ENCODE measurements at places on chromosomes 2 and 18.

DNA sequence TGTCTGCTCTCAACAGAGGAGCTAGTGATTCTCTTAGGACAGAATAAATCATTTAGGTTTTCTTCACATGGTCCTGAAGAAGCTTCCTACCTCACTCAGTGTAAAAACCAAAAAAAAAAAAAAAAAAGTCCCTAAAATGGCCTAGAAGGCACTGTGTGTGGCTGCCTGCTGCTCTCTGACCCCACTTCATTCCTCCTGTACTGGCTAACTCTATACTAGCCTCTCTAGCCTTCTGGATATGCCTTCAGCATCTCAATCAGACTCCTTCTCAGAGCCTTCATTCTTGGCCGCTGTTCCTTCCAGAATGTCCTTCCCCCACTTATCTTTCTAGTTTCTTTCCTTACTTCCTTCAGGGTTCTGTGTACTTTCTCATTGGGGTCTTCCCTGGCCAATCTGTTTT, 82.1 kb downstream of the CERS6 start:
- DNase-seq, result no peak

- DNase-seq, result no peak
Measured at GRCh38 chr2:186135686-186136085, 350.4 kb upstream of the ZC3H15 start.

GRCh38 chr18:52140986-52141385, 199.0 kb upstream of the DCC start:
- DNase-seq, result no peak

DNA sequence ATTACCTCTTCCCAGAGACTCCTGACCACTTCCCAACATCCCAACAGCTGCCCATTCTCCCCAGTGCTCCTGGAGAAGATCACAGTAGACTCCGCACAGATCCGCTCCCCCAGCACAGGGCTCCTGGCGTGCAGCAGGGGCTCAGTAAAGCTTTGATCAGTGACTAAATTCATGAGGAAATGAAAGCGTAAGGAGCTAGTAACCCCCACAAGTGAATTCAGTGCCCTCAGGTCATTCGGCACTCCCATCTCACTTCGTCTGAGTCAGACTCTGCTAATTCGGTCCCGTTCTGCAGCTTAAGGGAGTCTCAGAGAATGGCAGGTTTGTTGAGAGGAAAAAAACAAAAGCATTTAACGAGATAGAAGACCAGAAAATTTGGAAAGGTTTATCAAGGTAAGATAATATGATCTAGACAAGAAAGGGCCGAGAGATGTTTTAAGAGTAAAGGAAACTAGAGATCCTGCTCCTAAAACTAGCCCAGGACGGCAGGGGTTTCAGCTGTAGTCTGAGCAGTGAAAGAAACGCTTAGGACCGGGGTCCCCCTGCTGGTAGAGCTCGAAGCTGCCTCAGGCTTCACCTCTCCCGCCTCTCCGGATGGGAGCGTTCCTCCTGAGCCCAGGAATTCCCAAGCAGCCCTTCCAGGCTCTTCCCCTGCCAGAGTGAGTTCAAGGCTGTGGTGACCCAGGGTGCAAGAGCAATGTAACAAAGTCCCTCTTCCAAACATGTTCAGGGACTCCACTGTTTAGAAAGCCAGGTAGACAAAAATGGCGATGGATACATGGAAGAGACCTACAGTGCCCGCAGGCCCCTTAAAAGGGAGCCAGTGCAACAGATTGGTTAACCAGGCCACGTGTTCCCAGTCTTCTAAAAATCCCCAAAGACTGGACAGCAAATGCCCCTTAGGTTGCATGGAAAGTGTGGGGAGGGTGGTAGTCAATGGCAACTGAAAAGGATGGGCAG, 127.3 kb downstream of the DNER start:
- DNase-seq, result no peak

DNA sequence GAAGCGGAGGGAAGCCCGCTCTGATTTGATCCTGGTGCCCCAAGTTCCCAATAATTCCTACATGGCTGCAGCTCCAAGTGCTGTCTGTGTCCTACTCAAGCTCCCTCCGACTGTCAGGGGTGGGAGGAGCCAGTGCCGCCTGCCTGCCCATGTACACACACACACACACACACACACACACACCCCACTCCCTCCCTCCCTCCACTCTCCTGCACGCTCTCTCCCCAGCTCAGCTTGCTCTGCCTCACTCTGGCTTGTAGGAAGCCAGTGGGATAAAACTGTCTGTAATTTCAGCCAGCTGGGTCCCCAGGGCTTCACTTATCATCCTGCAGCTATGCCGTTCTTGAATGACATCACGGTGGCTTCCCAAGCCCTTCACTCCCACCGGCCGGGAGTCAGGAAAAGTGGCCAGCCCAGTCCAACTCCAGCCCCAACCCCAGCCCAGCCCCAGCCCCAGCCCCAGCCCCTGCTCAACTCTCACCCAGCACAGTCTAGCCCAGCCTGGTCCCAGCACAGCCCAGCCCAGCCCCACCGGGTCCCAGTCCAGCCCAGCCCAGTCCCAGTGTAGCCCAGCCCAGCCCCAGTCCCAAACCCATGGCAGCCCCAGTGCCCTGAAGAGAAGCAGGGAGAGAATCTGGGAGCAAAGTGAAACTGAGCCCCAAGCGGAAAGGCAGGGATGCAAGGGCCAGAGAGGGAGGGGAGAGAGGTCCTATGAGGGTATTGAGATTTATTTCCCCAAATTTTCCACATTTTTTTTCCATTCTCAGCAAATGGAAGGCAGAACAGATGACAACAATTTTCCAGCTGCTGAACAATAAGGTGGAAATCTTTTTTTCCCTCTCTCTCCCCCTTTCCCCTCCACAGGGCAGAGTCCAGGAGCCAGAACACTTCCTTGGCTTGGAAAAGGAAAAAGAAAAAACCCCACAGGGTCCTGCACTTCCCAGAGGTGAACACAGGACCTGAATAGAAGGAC, 144.0 kb downstream of the TNS1 start:
- no peak for DNase-seq

DNA sequence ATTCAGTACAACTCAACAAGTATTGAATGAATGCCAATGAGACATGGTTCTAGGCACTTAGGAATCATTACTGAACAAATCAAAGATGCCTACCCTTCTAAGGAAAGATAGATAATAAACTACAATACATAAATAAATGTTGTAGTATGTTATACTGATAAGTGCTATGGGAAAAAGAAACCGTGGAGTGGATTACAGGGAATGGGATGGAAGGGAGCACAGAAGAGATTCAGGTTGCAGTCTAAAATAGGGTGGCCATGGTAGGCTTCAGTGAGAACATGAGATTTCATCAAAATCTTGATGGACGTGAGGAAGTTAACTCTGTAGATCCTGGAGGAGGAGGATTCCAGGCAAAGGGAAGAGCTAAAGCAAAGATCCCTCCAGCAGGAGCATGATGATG, 17.9 kb upstream of the CREB1 start:
- DNase-seq, result no peak

- no peak for DNase-seq
Measured at GRCh38 chr2:97699765-97700444, 13.5 kb upstream of the ZAP70 start.

GRCh38 chr2:196195302-196195701, 23.9 kb upstream of the STK17B start:
- no peak for DNase-seq

- DNase-seq, result no peak
Measured at GRCh38 chr2:237723602-237724001, 75.0 kb upstream of the RBM44 start.

DNA sequence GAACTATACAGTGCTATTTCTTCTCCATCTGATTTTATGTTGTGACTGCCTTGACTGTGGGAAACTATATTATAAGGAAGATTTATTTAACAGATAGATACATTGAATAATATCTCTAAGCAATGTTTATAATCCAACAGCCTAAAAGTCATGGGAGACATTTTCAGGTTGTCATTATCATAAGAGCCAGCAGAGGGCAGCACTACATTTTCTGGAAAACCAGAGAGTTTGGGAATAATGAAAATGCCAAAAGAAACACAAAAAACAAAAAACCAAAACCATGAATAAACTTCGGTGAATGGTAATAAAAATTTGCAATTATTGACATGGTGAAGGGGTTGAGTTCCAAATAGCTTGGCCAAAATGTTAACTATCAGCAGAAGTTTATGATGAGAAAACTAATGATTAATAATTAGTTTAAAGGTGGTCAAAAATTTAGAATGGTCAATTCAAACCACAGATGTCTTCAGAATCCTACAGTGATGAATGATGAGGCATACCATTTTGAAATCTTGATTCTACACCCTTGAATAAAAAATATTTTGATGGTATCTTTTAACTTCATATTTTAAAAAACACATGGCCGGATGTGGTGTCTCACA, 4.7 kb downstream of the EEF1B2 start:
- DNase-seq, result no peak

- DNase-seq, result no peak
Measured at GRCh38 chr18:35512761-35513160, 15.0 kb upstream of the INO80C start.

GRCh38 chr2:10326707-10327594, 24.2 kb downstream of the HPCAL1 start:
- no peak for DNase-seq

DNA sequence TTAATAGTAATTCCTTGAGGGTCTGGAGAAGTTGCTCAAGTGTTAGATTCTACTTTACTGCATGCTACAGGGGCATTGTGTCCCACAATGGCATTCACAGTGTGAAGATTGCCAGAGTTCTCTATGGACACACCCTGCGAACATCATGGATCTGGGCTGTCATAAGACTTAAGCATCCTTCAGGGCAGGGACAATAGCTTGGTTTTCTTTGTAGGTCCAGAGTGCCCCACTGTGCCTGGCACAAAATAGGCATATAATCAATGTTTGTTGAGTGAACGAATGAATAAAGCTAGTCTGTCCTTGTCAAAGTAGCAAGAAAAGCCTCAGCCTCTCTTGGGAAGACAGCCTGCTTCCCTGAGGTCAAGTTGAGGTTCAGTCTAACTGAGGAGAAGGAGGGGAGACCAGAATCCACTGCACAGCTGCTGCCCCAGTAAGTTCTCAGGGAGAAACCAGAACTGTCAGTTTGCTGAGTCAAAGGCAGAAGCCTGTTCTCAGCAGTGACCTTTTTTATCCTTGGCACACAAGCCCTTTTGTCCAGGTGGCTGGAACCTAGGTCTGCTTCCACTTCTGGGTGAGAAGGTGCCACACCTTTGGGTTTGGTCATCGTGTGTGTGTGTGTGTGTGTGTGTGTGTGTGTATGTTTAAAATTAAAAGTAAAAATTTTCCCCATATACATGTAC, 15.0 kb downstream of the INPP4A start:
- DNase-seq, result no peak

DNA sequence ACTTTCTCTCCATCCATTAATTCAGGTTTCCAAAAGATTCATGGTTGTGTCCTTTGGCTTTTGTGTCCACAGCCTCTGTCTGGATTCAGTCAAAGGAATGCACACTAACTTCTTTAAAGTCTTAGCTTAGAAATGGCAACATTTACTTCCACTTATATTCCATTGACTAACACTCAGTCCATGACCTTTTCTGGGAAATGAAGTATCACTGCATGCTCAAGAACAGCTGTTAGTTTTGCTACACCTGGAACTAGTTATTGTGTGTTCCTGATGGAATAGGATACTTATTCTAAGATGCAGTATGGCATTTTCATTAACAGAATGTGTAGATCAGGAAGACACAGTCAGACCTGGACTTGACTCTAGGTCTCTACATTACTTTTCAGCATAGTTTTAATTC, 88.8 kb downstream of the KYNU start:
- no peak for DNase-seq

DNA sequence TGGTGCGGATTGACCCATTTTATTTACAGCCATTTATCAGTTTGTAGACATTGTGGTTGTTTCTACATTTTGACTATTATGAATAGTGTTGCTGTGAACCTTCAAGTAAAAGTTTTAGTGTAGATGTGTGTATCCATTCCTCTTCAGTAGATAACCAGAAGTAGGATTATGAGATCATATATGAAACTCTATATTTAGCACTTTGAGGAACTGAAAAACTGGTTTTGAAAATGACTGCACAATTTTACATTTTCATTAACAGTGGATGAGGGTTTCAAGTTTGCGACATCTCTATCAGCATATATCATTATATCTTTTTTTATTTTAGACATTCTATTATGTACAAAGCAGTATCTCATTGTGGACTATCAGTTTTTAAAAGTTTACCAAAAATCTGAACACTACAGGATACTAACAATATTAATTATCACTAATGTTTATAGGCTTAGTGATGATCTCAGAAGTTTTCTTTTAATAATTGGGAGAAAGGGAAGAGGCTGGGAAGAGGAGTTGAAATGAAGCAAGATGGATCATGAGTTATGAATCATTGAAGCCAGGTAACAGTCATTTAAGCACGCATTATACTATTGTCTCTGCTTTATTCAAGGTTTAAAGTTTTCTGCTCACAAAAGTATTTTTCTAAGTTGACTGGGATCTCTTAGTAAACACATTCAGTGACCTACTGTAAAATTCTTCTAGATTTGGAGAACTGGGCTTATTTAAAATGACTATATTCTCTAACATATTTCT, 329.0 kb upstream of the LRATD1 start:
- DNase-seq, result no peak

- no peak for DNase-seq
Measured at GRCh38 chr2:239050252-239050649, 202.4 kb downstream of the TWIST2 start.

GRCh38 chr2:74472945-74473258, 422 bp upstream of the MRPL53 start:
- no peak for DNase-seq

DNA sequence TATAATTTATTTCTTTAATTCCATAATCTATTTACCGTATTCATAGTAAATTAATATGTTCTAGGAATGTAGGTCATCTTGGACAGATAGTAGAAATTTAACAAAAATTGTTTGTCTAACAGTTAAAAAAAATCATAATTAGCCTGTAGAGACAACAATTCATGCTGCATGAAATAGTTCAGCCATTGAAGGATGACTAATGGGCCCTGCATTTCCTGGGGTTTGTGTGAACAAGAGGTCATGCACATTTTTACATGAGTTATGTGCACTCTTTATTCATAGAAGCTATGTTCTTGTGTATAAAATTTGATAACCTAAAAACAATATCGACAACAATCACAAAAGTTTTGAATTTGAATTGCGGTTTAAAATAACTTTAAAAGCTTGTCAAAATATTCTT, 1663.6 kb downstream of the SUCLG1 start:
- DNase-seq, result no peak

DNA sequence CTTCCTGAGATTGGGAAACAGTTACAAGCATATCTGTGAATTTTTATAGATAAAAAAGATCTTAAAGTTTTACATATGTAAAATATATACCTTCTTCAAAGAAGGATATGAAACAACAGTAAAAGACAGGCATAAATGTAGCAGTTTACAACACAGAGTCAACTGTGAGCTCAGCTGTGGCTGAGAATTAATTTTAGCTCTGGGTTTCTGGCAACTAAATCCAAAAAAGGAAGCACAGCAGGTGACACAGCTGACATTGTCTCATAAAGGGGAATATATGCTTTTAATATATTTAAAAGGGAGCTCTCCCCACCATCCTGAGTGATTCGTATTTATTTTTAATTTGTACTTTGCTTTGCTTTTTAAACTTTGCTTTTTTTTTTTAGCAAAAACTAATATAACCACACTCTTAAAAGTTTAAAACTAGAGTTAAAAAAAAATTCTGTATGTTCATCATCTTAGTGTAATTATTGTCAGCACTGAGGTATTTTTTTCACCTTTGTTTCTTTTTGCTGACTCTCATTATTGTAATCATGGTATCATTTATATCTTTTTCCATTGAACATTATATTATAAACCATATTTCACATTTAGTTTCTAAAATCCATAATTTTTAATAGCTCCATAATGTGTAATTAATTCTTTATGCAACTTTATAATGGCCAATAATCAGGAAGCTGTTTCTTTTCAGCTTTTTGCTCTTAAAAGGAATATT, 6.7 kb downstream of the TUBB6 start:
- DNase-seq, result no peak
